Sciatic nerve (tissue), 2 donors: ENCODE measurements at places on chromosomes 5 and 9.

GRCh38 chr9:120909904-120910303 lies 16.7 kb downstream of the TRAF1 start:
- DNase-seq = no peak

DNA sequence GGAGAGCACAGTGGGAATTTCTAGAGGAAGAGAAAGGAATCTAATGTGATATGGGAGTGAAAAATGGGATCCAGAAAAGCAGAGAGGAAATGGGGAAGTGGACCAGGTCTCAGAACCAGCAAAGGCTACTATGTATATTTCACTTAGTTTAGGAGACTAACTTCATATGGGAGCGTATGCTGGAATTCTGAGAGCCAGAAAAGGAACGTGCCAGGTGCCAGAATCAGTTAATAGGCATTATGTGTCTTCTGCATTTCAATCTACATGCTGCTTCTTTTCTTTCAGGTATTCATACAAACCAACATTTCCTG lies 28.5 kb upstream of the IFNA14 start:
- DNase-seq = no peak

DNA sequence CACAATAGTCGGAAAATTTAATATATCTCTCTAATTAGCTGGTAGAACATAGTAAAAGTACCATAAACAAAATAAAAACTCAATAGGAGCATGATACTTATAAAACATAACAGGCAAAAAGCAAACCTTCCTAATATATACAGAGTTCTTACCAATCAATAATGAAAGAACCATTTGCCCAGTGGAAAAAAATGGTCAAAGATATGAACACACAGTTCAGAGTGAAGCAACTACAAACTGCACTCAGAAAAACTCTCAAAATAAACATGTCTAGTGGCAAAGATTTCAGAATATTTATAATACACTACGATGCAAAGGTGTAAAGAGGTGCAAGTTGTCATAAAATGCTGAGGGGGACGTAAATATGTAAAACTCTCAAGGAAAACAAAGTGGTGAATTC lies 576.2 kb upstream of the CTNND2 start:
- no peak for DNase-seq

- peak; percentile 53 for DNase-seq
Observed at GRCh38 chr9:129316281-129317030, 138.4 kb upstream of the IER5L start.

DNA sequence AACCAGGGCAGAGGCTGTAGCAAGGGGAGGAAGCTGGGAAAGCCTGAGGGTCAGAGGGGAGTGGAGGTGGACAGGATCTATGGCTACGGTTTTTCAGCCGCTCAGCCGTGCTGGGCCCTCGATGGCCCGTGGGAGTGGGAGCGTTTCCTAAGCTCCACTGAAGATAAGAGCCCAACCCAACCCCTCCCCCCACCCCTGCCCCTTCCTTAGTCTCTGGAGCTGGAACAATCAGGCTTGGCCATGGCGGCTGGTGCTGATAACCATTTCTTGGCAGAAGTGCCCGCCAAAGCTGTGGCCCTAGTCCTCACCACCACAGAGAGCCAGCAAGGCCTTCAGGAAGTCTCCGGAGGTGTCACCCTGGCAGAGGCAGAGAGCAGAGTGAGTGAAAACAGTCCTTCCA lies 20.3 kb upstream of the TNIP1 start:
- DNase-seq = no peak

GRCh38 chr5:96327722-96328121 lies 105.3 kb downstream of the PCSK1 start:
- no peak for DNase-seq

GRCh38 chr9:69546265-69546664 lies 125.9 kb downstream of the APBA1 start:
- no peak for DNase-seq

GRCh38 chr5:123921193-123921592 lies 409.2 kb downstream of the CSNK1G3 start:
- DNase-seq = no peak

- no peak for DNase-seq
Observed at GRCh38 chr5:150782850-150783249, 4.3 kb downstream of the SMIM3 start.

DNA sequence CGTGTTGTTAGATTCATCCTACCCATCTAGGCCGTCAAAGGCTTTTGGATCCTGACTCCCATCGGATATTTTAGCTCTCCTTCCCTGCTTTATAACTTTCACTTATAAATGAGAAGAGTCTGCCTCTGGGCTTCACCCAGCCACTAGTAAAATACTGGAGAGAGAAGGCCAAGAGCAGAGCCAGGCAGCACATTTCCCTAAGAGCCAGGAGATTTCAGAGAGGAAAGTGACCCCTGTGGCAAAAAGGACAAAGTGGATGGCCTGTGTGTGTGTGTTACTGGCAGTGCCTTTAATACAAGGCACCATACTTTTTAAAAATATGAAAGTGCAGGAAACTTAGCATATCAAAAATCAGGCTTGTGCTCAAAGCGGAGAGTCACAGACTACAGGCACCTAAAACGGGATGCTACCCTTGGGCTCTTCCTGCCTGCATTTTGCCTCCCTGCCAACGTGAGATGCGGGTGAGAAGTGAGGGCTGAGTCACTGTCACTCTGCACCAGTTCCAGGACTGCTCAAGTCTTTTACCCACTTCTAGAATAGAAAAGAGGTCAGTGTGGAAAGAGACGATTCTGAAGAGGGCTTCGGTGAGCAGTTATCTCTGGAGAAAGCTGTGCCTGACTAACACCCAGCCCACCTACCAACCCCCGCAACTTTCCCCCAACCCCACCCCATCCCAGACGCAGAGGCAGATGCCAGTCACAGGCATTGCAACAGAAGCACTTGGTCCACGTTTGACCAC lies 15.9 kb downstream of the NFIL3 start:
- DNase-seq = no peak

DNA sequence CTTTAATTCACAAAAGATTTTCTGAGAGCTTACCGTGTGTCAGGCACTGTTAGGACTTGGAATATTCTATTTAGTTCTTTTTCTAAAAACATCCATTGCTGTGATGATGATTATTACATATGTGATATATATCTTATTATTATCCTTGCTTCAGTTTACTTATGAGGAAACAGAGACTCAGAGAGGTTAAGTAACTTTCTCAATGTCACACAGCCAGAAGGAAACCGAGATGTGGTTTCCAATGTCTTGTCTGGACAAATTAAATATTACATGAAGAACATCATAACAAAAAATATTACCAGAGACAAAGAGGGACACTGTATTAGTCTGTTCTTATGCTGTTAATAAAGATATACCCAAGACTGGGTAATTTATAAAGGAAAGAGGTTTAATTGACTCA lies 125.5 kb upstream of the DAP start:
- DNase-seq = no peak

GRCh38 chr5:82799361-82800077 lies 277.7 kb downstream of the TMEM167A start:
- no peak for DNase-seq

- DNase-seq = no peak
Observed at GRCh38 chr9:27482709-27483108, 41.4 kb upstream of the IFNK start.

- DNase-seq = no peak
Observed at GRCh38 chr5:99004960-99005359, 76.2 kb upstream of the CHD1 start.

DNA sequence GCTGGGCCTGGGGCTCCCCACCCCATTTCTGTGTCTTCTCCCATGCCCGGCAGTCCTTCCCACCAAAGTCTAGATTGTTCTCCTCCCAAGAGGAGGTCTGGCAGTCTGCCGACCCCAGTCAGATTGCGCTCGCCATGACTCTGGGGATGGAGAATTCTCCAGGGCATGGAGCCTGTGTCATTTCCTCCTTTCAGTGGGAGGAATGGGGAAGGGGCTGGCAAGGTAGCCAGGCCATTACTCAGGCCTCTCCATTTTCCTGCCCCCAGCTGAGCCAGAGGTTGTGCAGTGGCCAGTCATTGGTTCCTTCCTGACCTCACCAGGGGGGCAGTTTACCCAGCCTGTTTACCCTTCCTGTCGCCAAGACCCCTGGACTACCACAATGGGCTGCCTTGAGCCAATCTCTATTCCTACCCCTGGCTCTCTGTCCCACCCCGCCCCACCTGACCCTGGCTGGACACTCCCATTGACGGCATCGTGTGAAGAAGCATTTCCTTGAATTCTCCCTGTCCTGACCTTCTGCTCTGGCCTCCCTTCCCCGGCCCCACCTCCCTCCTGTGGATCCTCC lies 628 bp downstream of the SYNPO start:
- DNase-seq = peak; percentile 81

- DNase-seq = no peak
Observed at GRCh38 chr5:28766565-28767158, 1728.3 kb upstream of the CDH9 start.

DNA sequence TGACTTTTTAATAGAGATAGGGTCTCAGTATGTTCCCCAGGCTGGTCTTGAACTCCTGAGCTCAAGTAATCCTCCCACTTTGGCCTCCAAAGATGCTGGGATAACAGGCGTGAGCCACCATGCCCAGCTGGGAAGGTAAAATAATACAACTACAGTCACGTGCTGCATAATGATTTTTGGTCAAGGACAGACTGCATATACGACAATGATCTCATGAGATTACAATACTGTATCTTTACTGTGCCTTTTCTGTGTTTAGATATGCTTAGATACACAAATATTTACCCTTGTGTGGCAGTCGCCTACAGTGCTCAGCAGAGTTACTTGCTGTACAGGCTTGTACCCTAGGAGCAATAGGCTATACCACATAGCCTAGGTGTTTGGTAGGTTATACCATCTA lies 14.2 kb upstream of the IRF1 start:
- no peak for DNase-seq

GRCh38 chr9:133054966-133055365 lies 6.8 kb upstream of the CEL start:
- no peak for DNase-seq

- no peak for DNase-seq
Observed at GRCh38 chr5:168480601-168481000, 5.7 kb upstream of the RARS1 start.

GRCh38 chr5:38151878-38152277 lies 106.5 kb upstream of the EGFLAM start:
- DNase-seq = no peak

- no peak for DNase-seq
Observed at GRCh38 chr9:28121366-28121765, 548.1 kb upstream of the C9orf72 start.

- DNase-seq = no peak
Observed at GRCh38 chr5:122788996-122789395, 14.1 kb downstream of the SNX2 start.

DNA sequence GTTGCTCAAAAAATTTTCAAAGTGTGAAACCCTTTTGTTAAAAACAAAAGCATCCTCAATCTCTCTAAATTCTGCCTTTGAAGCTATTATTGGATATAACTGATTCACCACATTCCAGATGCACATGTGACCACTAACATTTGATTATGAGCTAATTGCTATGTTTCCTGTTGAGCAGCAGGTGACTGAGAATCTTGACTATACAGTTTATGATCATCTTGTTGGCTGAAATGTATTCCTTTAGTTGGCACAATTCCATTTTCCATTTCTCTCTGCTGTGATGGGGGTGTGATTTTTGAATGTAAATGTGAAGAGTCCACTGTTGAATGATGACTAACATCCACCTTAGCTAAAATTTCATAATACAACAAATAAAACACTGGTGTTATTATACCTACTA lies 10.7 kb downstream of the LYSMD3 start:
- no peak for DNase-seq

DNA sequence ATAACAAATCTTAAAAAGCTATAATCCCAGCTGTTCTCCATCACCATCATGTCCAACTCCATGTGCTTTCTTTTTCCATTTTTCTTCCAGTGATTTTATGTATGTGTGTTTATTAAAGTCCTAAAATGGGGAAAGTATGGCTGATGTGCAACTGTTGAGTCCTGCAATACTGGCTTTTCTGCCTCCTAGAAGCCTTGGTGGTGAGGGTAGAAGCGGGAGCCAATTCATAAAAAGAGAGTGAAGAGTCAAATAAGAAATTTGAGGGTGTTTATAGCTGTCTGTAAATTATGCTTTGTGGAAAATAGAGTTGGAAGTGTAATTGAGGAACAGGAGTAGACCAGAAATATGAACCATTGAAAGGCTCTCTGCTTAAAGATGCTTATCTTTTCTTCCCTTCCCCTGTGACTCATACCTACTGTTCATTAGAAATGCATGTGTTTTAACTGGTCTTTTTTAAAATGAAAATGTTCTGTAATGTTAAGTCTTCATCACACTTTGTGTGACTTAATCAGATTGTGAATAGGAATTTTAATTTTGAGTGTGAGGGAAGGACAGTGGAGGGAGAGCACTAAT lies 80.1 kb downstream of the ZCCHC7 start:
- DNase-seq = no peak

DNA sequence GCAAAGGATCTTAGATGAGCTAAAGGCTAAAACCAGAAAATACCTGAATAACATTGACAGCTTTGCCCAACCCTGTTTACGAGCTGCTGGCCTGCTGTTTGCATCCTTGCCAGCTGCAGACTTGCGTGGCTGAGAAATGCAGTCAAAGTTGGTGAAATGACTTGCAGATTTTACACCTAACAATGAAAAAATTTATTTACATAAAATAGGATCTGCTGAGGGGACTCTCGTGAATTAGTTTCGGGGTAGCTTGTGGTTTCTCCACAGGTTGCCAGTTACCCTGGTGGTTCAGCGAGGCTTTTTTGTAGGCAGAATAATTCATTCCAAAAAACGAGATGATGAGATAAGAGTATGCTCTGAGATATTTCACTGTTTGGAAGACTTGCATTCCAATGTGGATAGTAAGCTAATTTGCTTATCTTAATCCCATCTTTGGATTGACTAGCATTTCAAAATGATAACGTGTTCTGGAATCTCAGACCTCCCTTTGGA lies 65.7 kb upstream of the FANCC start:
- DNase-seq = no peak

DNA sequence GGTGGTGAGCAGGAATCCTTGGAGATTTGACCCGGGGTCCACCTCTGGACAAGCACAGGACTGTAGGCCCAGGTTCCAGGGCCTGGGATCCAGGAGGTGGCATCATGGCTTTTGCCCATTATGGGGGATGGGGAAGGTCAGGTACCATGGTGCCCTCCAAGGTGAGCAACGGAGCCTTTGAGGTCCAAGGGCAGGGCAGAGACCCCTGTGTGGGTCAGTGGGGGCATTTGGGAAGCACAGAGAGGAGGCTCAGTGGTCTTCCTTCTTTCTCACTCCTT lies 117.7 kb downstream of the RXRA start:
- DNase-seq = no peak

DNA sequence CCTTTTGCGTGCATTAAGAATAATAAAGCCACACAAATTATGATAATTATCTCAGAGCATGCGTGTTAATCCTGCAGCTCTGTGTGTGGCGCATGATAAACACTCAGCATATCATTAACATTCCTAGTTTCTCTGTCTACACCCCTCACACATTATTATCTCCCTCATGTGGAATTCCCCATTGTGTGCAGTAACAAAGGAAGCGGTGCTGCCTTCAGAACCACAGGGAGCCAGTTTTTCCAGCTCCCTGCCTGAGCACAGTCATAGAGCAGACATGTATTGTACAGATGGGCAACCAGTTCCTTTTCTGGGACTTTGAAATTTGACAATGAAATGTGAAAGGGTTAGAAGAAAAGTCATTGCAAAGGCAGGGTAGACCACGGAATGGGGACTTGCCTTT lies 1365.5 kb upstream of the CDH9 start:
- DNase-seq = no peak

- no peak for DNase-seq
Observed at GRCh38 chr9:104748359-104749031, 1.0 kb downstream of the NIPSNAP3A start.
